ENCODE measurements at places on chromosomes 2 and 18.

GRCh38 chr2:230960026-230960425, 35.0 kb upstream of the GPR55 start:
- no peak for DNase-seq

DNA sequence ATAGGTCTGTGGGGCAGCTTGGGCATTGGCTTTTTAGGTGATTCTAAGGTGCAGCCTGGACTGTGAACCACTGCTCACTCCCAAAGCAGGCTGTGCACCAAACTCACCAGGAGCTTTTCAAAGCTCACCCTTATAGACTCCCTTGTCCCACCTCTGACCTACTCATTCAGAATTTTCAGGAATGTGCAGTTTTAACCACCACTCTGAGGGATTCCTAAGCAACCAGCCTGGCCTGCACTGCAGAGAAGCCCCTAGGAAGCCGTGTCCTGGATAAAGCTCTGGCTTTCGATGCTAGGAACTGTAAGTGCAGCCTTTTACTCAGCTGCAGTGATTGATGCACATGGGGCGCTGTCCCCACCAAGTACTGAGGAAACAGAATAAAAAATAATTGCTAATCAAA, 33.0 kb downstream of the MRO start:
- DNase-seq, result no peak

- no peak for DNase-seq
Measured at GRCh38 chr2:207101984-207102383, 63.8 kb downstream of the KLF7 start.

DNA sequence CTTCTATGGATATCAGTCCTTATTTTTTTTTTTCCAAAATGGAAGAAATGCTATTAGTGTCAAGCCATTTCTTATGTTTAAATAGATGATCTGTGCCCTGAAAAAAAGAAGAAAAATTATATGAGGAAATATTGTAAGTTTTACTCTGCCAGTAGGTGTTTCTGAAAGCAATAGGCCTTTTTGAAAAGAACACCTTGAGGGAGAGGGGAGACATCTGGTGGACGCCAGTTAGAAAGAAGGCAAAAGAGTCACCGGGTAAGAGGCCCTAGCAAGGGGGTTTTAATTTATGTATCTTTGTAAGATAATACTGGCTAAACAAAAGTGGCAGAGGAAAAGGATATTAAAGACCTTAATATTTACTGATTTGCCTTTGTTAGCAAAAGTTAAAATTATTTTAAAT, 56.1 kb downstream of the DYNAP start:
- DNase-seq, result no peak

- DNase-seq, result no peak
Measured at GRCh38 chr2:151544449-151544848, 134.7 kb downstream of the RIF1 start.

- DNase-seq, result no peak
Measured at GRCh38 chr2:122186761-122187222, 431.3 kb downstream of the TSN start.

DNA sequence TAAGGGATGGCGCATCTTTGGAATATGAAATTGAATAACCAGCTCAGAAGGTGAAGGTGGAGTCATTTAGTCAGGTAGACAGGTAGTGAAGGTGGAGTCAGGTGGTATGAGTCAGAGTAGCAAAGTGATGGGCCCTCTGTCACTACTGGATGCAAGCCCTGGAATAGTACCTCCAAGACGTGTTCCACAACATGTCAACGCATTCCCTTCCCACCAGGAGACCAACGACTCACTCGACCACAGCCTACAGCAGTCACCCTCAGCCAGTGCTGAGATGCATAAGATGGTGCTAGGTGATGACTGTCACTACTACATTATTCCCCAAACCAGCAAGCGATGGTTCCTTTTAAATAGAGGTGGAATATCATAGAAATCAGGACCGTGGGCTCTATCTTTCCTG, 6.8 kb downstream of the CPLX4 start:
- no peak for DNase-seq

- DNase-seq, result no peak
Measured at GRCh38 chr2:8115456-8115855, 566.4 kb upstream of the ID2 start.

DNA sequence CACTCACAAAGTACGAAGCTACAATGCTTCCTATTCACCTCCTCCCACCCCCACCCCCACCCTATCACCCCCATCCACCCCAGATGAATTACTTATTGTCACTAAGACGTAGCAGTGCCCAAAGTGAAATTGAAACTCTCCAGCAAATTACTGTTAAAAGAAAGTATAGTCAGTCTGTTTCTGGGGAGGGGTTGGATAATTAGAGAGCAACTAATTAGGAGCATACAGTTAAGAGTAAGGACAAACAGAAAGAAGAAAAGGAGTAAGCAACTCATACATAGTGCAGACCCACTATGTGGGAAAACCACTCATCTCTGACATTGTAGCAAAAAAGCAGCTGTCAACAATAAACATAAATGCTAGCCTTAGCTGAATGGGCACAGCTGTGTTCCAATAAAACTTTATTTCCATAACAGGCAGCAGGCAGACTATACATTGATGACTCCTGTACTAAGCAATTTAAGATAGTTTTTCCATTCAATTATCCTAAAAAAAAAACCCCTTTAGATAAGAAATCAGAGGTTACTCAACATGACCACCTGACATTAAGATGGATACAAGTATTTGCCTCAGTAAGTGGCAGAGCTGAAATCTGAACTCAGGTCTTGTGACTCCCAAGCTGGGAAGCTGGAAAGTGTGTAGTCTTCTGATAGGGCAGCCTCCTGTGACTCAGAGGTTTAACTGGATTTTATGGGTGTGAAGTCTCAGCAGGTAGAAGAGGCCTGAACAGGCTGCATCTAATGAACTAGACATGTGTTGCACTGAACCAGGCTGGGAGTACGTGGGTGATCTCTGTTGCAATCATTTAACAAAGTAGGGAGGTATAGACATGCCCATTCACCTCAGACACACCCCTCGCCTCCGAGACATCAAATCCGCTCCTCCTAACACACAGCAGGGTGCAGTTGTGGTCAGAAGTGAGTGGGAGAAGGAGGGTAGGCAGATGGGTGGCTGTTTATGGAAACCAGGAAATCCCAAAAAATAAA, 171.8 kb upstream of the KLF7 start:
- no peak for DNase-seq

- no peak for DNase-seq
Measured at GRCh38 chr2:68193787-68194372, 36.2 kb downstream of the PNO1 start.

DNA sequence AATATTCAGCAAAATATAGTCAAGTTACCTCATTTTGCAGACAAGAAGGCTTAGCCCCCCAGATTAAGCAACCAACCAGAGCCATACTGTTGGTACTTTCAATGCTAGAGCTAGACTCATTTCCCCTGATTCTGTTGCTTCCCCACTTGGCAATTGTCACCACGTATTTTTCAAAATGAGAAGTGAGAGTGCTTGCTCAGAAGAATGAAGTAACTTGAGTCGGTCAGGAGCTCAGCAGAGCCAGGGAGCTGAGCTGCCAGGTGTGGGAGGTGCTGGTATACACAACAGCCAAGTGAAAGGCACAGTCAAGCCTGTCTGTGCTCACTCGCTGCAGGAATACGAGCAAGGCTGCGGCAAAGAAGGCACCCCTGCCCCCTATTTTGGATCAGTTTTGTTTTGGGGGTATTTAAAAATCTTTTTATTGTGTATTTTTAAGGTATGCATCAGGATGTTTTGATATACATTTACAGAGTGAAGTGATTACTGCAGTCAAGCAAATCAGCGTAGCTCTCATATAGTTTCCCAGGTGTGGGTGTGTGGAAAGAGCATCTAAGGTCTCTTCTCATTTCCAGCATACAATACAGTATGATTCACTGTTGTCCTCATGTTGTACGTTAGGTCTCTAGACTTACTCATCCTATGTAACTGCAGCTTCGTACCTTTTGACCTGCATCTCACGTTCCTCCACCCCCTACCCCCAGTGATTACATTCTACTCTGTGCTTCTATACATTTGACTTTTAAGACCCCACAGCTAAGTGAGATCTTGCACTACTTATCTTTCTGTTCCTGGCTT, 62.4 kb downstream of the MRPS9 start:
- no peak for DNase-seq

GRCh38 chr2:74935975-74936391, 22.5 kb upstream of the POLE4 start:
- no peak for DNase-seq

GRCh38 chr2:225737556-225737955, 338.0 kb downstream of the NYAP2 start:
- DNase-seq, result no peak

GRCh38 chr2:48341551-48342133, 188.3 kb upstream of the STON1 start:
- no peak for DNase-seq

GRCh38 chr2:96533292-96534073, 3.1 kb upstream of the ARID5A start:
- DNase-seq, result no peak

GRCh38 chr2:6401301-6401700, 464.4 kb downstream of the CMPK2 start:
- DNase-seq, result no peak

DNA sequence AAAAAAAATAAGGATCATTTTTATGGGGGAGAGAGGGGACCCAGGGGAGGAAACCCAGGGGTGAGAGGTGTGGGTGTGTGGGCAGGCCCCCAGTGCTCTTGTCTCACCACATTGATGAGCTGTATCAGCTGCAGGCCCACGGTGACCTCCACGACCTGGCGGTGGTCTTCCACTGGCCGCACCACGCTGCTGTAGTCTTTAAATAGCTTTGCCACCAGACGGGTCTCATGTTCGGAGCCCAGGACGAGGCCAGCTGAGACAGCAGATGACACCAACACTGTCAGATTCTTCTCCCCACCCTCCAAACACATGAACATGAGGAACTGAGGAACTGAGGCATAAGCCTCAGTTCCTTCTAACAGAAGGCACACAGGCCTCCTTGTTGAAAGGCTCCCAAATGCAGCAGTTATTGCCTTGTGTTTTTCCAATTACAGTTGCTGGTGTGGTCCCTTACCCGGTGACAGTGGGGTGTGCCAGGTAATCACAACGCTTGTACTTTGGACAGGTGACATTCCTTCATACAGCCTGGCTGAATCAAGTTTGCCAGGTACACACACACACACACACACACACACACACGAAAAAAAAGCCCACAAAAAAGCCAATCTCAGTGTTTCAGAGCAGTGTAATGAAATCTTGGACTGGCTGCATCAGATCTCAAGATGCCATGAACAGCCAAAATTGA, 4.7 kb downstream of the CHRNA1 start:
- no peak for DNase-seq

GRCh38 chr2:121429927-121430520, 100.7 kb upstream of the RNU4ATAC start:
- no peak for DNase-seq

DNA sequence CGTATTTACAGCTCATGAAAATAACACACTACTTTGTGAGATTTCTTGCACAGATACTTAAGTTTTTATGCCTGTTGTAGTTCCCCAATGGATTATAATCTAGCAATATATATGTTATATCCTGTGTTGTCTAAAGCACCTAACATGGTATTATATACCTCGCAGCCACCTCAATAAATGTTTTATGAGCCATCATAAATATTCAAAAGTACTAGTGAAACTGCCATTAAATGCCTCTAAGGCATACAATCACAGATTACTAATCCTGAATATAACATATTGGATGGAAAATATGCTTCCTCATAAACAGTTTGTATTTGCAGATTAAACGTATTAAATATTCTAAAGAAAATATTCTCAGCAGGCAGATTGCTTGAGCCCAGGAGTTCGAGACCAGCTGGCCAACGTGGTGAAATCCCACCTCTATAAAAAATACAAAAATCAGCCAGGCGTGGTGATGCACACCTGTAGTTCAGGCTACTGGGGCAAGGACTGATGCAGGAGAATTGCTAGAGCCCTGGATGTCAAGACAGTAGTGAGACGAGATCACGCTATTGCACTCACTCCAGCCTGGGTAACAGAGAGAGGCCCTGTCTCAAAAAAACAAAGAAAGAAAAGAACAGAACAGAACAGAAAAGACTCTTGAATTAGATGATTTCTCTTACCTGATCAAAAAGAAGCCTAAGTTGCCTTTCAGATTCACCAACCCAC, 64.1 kb downstream of the ATAD2B start:
- no peak for DNase-seq

GRCh38 chr2:181273986-181274385, 183.2 kb upstream of the ITGA4 start:
- no peak for DNase-seq

- DNase-seq, result no peak
Measured at GRCh38 chr18:78503129-78503528, 476.5 kb upstream of the SALL3 start.

- no peak for DNase-seq
Measured at GRCh38 chr18:54157646-54158385, 66.7 kb downstream of the MBD2 start.

DNA sequence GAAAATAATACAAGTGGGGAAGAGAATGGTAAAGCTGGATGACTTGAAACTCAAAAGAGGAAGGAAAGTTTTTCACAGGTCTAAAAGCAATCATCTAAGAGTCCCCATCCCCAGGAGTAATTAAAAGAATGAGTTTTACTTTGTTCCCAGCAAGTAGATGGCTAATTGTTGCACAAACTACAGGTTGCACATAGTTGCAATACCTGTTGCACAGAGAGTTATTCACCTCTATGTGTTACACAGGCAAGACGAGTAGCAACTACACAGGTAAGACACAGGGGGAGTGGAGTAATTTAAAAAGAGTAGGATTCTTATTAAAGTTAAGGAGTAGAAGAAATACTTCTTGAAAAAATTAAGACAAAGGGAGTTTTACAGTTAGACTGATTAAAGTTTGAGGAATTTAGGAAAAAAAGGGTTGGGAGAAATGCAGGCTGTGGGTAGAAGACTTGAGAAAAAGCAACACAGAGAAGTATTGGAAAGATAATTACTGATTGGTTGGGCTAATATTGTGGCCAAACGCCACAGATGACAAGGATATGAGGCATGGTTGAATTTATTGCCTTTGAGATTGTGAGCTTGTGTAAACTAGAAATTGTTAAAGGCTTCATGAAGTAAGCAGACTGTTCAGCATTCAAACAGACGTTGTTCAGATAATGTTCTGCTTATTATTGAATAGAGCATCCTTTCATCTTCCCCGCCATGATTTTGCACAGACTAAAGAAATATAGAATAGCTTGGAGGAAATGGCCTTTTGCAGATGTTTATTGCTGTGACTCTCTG, 699.3 kb downstream of the NR4A2 start:
- DNase-seq, result no peak

GRCh38 chr18:76647322-76647721, 152.3 kb upstream of the ZNF516 start:
- no peak for DNase-seq

- DNase-seq, result no peak
Measured at GRCh38 chr2:42345986-42346385, 15.0 kb downstream of the COX7A2L start.

DNA sequence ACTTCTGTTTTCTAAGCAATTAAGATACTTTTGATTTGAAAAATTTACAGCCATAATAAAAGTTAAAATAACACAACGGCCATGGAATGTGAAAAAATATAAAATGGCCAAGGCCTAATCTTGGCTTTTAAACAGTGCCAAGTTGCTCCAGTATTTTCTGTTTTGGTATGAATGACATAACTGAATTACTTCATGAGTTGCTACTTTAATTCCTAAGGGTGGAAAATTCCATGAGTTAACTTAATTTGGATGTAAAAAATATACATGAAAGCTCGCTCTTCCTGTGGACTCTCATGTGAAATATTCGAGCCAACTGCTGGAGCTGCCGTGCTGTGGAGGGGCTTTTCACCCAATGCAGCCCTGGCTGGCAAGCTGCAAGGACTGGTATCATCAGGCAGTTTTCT, 286.0 kb upstream of the CCDC68 start:
- no peak for DNase-seq

- DNase-seq, result no peak
Measured at GRCh38 chr18:67513280-67513679, 3.2 kb downstream of the DSEL start.

All from effector CD8-positive, alpha-beta T cell (primary cell).